NCI-H1436 (cell line): ENCODE measurements at places on chromosomes 4 and X.

GRCh38 chrX:5674036-5674435 lies 554.6 kb downstream of the NLGN4X start:
- DNase-seq, result no peak

DNA sequence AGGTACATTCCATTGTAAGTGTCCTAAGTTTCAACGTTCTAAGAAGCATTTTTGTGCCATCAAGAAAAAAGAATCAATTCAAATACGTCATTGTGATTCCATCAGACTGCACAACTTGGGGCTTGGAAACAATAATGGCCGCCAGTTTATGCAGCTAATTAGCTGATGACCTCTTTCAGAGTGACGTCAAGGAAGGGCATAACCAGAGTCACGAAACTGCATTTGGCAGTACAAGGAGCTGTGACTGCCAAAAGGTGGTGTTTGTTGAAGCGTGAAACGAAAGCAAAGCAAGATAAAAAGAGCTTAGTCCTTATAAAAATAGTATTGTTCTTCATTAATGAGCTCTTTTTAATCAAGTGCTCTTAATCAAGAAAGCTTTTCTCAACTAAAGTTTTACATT lies 81.1 kb upstream of the SH3RF1 start:
- DNase-seq, result no peak

DNA sequence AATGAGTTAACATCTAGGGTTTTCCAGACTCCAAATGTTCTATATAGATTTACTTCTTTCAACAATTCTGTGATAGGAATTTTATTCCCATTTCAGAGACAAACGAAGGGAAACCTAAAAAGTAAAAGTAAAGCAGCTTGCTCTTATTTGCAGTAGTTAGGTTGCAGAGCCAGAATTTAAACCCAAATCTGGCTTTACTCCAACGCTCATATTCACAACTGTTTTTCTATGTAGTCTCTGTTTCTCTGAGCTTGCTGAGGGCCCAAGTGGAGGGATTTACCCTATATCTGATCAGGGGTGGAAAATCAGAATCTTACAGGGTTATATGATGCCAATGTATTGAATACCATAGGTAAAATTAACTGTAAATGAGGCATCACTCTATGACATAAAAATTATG lies 599.1 kb upstream of the GRIA3 start:
- DNase-seq, result no peak

- no peak for DNase-seq
These were observed 77.5 kb upstream of the CLCN4 start for GRCh38 chrX:10079231-10079630.

DNA sequence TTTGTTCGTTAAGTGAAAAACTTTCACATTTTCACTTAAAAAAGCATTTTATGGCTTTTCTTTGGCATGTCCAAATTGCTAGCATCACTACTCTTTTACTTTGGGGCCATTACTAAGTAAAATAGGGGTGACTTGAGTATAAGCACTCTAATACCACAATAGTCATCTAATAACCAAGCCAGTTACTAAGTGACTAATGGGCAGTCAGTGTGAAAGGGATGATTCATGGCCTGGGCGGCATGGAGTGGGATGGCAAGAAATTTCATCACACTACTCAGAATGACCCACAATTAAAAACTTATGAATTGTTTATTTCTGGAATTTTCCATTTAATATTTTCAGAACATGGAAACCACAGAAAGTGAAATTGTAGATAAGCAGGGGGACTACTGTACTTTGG lies 60.9 kb downstream of the BMP15 start:
- no peak for DNase-seq

- no peak for DNase-seq
These were observed 57.2 kb downstream of the SCML2 start for GRCh38 chrX:18297251-18297650.

GRCh38 chr4:99878604-99879003 lies 15.6 kb downstream of the LAMTOR3 start:
- DNase-seq, result no peak

GRCh38 chr4:1569461-1570151 lies 114.5 kb downstream of the FAM53A start:
- no peak for DNase-seq

GRCh38 chr4:6523251-6523650 lies 50.8 kb upstream of the PPP2R2C start:
- DNase-seq, result no peak

DNA sequence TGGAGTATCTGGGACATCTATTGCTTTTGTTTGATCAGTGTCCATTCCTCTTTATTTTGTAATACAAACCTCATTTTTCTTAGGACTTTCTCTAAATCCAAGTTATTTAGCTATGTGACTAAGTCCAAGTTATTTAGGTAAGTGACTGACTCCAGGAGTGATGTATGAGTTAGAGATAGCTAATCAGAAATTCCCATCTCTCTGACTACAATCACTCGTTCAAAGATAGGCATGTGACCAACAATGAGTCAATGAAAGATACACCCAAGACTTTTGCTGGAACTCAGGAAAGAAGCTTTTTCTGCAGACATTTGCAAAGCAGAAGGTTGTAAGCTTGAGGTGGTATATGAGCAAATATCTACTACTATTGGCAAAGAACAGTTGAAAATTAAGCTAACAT lies 72.5 kb upstream of the KCNIP4 start:
- DNase-seq, result no peak

- no peak for DNase-seq
These were observed 113.3 kb upstream of the OTUD4 start for GRCh38 chr4:145293658-145294057.

GRCh38 chr4:26826721-26827120 lies 33.9 kb upstream of the STIM2 start:
- DNase-seq, result no peak

DNA sequence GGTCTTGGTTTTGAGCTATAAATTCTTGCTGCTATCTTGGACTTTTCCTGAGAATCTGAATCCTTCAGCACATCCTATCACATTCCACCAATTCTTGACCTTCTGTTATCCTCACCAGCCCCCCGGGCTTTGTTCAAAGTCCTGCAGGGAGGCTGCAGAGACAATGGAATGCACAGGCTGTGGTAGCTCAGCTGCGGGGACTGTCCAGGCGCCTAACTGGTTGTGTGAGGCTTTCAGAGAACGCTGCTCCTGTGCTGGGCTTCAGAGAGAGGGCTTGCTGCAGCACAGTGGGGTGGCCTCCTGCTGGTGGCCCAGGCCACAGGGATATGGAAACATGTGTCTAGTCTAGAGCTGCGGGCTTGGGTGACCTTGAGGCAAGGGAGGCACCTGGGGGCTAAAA lies 196.3 kb upstream of the GATB start:
- DNase-seq, result no peak

DNA sequence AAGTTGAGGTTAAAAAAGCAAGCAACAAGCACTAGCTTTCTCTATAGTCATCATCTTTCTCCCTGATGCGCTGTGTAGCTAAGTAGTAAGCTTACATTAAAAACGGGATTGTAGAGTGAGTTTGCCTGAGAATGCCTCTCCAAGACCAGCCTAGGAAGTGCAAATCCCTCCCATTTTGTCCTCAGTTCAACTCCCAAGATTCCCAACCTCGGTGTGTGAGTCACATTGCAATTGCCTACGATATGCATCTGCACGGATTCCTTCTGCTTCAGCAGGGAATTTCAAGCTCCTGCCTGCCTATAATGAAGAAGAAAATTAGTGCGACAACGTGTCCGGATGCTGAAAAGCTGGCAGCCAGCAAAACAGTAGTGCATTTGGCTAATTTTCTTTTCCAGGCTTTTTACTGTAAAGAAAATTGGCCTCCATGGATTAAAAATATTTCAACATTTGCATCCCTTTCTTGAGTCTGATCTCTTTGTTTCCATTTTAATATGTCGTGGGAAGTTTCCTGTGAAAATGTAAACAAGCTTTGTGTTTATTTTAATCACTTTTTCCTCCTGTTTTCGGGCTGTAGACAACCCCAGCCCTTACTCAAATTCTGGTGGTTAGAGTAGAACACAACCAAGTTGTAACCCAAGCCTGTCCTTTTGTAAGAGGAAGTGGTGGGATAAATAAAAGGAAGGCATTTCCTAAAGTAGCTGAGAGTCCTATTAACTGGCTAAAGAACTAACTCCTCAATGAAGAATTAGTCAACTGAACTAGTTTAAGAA lies 58.4 kb upstream of the TET2 start:
- DNase-seq, result no peak

- peak; percentile 37 for DNase-seq
These were observed 816.4 kb upstream of the FRG1 start for GRCh38 chr4:189124149-189124758.
